ENCODE measurements at places on chromosomes 12 and 14. TPM values are rescaled to one million over a fixed set of nuclear protein-coding genes. Genes with fewer than 3 reads are reported as not detected.
A peak's percentile ranks its signal among the peaks of the same experiment; 100 is the strongest.

The KRT72 gene
- total RNA-seq: not detected

The RFX4 gene
- not detected for total RNA-seq

The ANG gene
- 34.9 TPM for total RNA-seq

The LAG3 gene
- total RNA-seq: 10.3 TPM

The MYL2 gene
- not detected for total RNA-seq

The TMEM253 gene
- total RNA-seq: not detected

The SPTB gene
- 0.98 TPM for total RNA-seq

The GLI1 gene
- total RNA-seq: 0.25 TPM

The SOX5 gene
- 21.1 TPM for total RNA-seq

DNA sequence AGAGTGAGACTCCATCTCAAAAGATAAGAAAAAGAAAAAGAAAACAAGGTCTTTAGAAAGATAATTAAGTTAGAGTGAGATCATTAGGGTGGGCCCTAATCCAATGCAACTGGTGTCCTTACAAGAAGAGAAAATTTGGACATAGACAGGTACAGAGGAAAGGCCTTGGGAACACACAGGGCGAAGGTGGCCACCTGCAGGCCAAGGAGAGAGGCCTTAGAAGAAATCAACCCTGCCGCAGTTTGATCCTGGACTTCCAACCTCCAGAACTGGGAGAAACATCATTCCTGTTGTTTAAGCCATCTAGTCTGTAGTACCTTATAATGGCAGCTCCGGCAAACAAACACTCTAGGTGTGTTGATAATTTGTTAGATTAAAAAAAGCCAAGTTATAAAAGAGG lies 491.9 kb downstream of the MED13L start:
- no peak for DNase-seq

DNA sequence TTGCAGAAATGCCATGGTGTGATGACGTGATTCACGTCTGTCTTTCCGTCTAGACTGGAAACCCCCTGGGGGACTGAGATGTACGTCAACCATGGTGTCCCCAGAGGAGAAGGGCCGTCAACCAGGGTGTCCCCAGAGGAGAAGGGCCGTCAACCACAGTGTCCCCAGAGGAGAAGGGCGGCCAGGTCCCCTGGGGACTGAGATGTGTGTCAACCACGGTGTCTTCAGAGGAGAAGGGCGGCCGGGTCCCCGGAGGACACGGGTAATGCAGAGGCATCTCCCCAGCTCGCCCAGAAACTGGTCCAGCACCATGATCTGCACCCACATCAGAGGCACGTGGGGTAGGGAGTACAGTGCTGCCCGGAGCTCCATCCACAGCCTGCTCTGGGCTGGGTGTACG lies 30.6 kb upstream of the GALNT9 start:
- DNase-seq: no peak

DNA sequence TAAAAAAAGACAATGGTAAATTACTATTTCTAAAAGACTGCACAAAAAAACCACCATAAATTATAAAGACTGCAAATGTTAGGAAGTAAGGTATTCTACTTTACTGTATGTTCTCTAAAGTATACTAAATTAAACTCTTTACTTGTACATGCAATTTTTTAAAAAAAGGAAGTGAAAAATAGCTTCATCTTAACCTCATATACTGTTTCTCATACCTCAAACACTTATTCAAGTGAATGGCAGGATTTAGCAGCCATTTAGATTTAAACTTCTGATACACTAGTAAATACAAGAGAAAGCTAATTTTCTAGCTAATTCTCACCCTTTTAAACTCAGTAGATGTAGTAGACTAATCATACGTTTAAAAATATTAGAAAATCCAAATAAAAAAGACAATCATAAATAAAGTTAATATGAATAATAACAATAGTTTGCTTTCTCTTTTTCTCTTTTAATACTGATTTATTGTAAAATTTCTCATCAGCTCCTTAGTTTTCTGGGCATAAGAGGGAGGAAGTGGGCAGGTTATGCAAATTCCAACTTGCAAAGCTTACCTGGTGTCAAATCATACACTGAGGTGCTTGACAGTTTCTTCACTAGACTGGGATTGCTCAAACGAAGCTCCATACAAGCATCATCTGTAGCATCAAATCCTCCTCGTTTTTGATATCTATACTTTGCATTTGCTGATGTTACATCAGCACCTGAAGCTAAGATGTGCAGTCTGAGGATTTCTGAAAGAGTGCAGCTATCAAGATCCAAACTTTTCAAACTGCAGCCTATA lies 71.0 kb upstream of the CFL2 start:
- no peak for DNase-seq

DNA sequence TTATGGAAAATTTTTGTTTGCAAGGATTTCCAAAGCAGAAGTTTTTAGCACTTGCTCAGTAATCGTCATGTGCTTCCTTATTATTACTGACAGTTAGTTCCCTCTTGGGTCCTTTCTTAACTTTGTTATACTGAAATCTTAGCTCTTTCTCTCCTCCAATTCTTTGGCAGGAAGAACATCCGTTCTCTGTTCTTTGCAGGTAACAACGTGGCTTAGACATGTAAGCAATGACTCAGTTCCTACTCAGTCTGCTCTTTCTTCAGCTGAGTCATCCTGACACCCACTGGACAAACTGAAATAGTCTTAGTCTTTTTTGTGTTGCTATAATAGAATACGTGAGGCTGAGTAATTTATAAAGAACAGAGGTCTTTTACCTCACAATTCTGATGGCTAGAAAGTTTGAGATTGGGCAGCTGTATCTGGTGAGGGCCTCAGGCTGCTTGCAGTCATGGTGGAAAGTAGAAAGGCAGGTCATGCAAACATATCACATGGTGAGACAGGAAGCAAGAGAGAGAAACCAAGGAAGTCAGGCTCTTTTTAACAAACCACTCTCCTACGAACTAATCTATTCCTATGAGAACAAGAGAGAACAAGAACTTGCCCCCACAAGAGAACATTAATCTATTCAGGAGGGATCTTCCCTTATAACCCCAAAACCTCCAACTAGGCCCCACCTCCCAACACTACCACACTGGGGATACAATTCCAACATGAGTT lies 49.2 kb downstream of the TESPA1 start:
- no peak for DNase-seq

GRCh38 chr14:96574171-96574632 lies 72.0 kb downstream of the PAPOLA start:
- DNase-seq: no peak

DNA sequence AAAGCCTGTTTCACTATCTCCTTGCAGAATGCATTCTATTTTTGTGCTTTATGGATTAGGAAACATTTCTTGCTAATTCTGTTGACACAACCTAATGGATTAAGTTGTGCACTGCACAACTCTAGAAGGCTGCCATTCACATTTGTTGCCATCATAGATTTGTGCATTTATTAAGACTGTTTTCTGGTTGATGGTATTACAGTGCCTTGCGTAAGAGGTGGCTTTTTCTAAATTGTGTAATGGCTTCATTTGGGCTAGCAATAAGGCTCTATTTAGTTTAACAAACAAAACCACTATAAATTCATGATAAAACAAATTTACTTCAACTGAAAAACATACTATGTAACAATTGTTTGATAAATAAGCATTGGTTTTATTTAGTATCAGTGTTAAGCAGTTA lies 175.9 kb downstream of the TRHDE start:
- DNase-seq: no peak

GRCh38 chr14:40402957-40403356 lies 970.7 kb upstream of the FBXO33 start:
- DNase-seq: no peak

DNA sequence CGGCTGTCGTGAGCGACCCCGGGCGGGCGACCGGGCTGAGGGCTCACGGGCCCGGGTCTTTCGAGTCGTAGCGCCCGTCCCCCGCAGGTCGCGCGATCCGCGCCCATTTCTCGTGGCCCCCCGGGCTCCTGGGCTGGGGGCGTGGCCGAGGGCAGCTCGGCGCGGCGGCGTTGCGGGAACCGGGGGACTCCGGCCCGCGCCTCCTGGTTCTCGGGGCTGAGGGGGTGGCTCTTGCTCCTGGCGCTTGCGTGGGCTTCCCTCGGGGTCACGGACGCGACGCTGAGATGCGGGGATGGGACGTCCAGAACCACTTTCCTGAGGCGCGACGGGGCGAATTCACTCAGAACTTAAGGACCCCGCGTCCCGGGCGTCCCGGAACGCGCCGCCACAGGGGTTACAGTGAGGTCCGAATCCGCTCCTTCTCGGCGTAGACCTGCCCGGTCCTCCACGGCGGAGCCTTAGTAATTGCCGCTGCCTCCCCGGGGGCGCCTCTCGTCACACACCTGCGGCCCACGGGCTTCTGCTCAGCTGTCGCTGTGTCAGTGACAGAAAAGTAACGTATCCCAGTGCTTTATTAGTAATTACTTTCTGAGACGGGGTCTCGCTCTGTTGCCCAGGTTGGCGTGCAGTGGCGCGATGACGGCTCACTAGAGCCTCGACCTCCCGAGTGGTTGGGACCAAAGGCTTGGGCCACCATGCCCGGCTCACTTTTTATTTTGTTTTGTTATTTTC lies 606 bp downstream of the EP400 start:
- no peak for DNase-seq

DNA sequence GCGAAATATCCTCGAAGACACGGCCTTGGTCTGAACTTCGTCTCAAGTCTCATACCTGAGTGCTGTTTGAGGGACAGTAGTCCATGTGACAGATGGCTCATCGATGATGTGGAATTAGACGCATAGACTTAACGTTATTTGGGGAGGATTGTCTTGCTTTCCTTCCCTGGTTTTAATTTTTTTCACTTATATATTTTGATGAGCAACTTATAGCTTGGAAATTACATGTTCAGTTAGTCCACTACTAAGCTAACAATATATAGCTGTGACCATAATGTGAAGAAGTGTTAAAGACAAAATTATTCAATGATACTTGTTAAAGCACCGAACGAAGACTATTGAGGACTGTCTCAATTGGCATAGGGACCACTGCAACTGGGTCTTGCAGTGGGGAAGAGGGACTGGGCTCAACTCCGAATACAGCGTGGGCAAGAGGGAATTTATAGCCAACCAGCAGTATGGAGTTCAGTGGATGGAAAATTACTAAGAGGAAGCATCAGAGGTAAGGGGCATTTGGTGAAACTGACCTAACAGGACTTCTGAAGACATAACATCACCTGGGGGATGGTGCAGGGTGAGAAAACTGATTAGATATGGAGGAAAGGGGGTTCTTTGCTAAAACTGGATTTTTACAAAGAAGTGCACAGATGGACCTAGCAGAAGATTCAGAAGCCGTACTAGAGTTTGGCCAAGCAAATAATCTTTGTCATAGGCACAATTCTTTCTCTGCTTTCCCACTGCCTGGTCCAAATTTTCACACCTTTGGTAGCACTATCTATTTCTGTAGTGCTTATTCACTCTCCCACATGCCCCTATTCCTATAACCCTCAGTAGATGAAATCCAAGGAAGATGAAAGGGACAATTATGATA lies 910 bp upstream of the TM7SF3 start:
- no peak for DNase-seq

DNA sequence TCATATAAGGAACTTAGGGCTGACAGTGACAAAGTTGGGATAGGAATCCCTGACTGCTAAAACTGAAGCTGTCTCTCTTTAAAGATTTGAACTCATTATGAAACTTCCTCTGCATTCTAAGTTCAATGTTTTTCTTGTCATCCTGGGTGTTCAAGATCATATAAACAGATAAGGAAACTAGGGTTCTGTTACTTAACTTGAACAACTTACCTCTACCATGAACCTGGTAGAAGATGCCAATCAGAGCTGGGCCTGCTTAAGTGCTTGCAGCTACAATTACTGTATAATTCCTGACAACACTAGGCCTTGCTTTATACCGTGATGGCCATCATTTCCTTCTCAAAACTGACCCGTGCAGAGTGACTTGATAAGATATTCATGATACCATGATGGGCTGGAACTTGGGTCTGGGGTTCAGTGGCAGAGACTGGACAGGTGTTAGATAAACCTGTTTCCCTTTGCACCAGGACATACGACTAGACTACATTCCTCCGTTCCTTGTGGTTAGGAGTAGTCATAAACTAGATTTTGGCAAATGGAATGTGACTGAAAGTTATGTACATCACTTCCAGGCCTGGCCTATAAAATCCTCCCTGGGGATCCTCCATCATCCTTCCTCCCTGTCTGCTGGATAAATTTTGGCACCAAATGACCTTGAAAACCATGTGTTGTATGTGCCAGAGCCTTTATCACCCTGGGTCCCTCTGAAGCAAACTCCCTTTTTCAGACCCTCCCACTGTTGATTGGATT lies 172.2 kb upstream of the PRICKLE1 start:
- DNase-seq: no peak

DNA sequence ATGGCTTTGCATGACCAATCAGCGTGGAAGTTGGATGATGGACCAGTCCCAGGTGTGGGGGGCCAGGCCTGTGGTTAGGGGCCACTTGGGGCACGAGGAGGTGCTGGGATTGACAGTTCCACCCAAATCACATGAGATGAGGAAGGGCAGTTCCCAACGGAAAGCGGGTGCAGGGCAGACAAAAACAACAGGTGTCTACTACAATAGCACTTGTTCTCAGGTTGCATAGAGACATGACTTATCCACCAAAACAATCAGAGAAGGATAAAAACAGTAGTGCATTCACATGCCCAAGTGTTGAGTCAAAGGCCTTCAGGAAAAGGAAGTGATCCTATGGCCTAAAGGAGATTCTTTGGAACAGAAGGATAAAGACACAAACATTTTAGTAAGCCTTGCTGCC lies 14.6 kb upstream of the EIF2B2 start:
- no peak for DNase-seq

- no peak for DNase-seq
Measured at GRCh38 chr12:42790761-42791151, 201.2 kb upstream of the PRICKLE1 start.

DNA sequence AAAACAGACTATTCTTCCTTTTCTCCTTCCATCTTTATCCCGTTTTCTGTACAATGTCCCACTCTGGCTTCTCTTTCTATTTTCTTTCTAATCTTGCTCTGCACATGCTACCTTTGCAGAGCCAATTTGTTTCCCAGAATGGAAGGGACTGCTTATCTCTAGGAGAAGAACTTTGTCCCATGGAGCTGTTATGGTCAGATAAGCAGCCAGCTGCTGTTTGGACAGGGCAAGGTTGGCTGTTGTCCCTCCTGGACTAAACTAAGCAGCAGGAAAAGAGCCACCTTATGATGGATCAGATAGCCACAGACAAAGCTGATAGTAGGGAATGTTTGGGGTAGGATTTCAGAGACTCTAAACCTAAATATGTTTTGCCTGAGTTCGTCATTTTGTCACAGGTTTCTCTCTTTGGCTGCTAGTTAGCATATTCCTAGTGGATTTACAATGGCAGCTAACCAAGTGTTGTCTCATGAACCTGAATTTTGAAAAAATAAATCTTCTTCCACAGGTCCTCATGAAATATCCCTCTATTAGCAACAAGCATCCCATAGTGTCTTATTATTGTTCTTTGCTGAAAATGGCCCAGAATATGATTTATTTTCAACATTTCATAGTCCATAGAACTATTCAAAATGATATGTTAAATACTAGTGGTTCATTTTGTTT lies 262.8 kb downstream of the SLC16A7 start:
- no peak for DNase-seq

GRCh38 chr12:64389154-64389553 lies 1.4 kb downstream of the C12orf56 start:
- DNase-seq: peak; percentile 44

GRCh38 chr12:47817272-47818006 lies 2.3 kb downstream of the HDAC7 start:
- DNase-seq: no peak

All from vagina (tissue), 2 donors.